CD4-positive, alpha-beta T cell (primary cell): ENCODE measurements at places on chromosomes 4 and X.

DNA sequence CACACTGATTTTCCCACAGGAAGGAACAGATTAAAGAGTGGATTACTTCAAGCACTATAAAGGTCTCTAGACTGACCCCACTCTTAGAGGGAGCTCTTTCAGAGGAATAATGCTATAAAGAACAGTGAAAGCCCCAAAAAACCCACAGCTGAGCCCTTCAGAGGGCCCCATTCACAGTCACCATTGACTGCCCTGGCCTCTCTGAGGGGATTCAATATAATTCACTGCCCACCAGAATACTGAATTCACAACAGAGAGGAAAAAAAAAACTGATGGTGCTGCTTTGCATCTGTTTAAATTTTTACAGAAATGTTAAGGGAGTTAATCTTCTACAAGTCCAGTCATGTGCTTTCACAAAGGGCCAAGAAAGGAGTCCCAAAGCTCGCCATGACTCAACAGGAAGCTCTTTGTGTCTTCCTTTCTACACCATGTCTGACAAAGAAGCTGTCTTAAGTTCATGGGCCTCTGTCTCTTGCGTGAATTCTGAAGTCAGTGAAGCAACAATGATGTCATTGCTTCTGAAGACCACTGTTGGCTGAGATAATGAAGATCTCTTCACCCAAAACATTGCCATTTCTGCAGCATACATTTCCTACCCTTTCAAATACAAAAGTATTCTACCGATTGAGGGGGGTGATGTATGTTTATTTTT is 174.9 kb downstream of the ADAMTS3 start:
- no peak for DNase-seq

GRCh38 chr4:175739612-175740011 is 72.5 kb downstream of the GPM6A start:
- no peak for DNase-seq

- DNase-seq = no peak
Observed at GRCh38 chr4:124462954-124463828, 249.3 kb downstream of the ANKRD50 start.

- no peak for DNase-seq
Observed at GRCh38 chr4:63049278-63049677, 1360.0 kb downstream of the TECRL start.

GRCh38 chrX:120262859-120263708 is 12.5 kb downstream of the ZBTB33 start:
- DNase-seq = no peak

DNA sequence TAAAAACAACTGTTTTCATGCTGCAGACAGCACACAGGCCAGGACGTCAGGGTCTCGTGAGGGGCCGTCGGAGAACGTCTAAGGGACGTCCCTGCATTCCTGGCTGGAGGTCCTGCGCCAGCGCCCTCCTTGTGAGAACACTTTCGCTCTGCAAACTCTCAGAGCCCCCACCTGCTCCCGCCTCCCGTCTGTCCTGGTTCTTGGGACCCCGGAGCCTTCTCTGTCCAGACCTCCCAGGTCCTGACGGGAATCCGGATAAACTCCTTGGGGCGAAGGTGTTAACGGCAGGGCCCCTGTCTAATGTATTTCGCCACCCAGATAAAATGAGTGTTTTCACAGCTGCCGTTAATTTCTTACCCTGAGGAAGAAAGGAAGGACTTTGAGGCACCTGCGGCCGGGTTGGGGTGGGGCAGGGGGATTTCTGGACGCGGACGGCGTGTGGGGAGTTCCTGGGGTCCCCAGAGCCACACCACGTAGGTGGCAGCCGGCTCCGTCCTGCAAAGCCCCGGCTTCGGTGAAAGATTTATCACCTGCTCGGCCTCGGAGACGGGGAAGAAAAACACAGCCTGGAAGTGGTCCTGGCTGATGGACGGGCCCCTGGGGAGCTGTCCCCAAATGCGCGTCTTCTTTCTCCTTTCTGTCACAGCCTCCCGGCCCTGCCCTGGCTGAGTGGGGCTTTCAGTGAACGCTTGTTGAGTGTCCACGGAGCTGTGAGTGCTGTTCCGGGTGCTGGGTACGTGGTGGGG is 35.1 kb upstream of the PPP2R3B start:
- no peak for DNase-seq

- DNase-seq = peak; percentile 82
Observed at GRCh38 chrX:44343412-44344141, at the start of gene EFHC2. Gene EFHC2 (minus strand): TSS chrX:44343672. CDS start chrX:44343588, 84 bp downstream.

DNA sequence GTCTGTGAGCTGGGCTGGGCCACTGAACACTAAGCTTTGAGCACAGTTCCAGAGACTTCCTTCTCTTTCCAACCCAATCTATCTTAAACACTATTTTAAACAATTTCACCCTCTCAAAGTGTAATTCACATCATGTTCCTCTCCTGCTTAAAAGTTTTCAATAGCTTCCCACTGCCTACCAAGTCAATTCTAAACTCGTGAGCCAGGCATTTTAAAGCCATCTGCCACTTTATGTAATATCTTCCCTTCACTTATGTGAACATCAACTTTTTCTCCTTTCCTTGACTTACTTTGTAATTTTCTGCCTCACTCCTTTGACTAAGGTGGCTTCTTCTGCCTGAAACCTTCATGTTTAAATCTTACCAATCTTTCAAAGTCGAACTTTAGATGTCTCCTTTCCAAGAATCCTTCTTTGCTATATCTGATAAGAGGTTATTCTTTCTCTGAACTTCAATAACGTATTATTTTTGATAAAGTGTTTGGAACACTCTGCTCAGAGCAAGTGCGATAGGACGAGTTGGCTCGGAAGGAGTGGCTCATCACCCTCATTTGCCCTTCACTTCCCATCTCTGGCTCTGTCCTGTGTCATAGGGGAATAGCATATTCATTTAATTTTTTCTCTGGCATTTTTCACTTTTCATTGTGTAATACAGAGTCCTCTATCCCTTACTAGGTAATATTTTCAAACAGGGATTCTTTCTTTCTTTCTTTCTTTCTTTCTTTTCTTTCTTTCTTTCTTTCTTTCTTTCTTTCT is 13.0 kb upstream of the SPARCL1 start:
- no peak for DNase-seq
